Stomach (tissue), 19 donors: ENCODE measurements at places on chromosomes 3 and 15. TPM values are rescaled to one million over a fixed set of nuclear protein-coding genes. Genes with fewer than 3 reads are reported as not detected.
A peak's percentile ranks its signal among the peaks of the same experiment; 100 is the strongest.

ZNF860 gene
- total RNA-seq: 2.0 TPM

C3orf20 gene
- not detected for total RNA-seq

- no peak for DNase-seq
These were observed 2.1 kb downstream of the RNU5B-1 start for GRCh38 chr15:65306551-65306950.

- no peak for DNase-seq
These were observed 60.8 kb upstream of the ZBTB38 start for GRCh38 chr3:141307351-141308059.

GRCh38 chr3:183967693-183968092 is 50.0 kb downstream of the ABCC5 start:
- DNase-seq: peak; percentile 72

DNA sequence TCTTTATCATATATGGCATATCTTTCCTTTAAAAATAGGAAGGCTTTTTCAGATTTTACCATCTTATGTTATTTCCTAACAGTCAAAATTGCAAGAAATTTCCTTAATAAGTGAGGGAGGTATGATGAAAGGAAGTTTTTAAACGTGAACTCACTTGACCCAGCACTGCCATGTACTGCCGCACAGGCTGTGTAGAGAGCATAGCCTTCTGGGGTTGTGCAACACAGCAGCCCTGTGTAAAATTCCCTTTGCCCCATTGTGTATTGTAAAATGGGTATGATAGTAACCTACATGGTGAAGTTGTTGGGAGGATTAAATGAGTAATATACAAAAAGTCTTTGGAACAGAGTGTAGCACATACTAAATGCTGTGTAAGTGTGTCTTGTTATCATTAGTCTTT is 78.6 kb downstream of the PEX5L start:
- no peak for DNase-seq

GRCh38 chr3:154314152-154314551 is 10.1 kb downstream of the DHX36 start:
- DNase-seq: no peak

DNA sequence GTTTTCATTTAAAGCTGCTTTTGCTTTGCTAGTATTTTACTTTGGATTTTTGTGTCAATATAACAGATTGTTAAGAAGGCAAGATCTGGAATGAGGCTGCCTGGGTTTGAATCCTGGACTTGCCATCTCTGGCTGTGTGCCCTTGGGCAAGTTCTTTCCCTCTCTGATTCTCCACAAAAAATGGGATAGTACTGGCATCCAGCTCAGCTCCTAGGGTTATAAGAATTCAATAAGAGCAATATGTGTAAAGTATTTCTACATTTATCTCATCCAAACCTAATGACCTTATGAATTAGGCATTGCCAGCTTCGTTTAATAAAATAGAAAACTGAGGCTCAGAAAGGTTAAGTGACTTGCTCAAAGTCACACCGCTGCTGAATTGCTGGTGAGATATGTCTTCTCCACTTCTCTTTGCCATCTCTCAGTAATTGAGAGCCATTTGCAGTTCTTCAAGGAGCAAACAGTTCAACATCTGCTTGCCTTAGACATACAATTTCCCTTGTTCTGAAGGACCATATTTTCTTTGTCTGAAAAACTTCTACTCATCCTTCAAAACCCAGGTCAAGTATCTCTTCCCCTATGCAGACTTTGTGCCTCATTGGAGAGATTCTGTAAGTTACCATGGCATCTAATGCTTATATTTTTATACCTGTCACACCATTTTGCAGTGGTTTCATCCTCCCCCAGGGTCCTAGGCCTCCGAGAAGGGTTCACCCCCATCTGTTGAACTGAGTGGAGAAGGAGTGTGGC is 80.8 kb upstream of the TLE3 start:
- DNase-seq: no peak

DNA sequence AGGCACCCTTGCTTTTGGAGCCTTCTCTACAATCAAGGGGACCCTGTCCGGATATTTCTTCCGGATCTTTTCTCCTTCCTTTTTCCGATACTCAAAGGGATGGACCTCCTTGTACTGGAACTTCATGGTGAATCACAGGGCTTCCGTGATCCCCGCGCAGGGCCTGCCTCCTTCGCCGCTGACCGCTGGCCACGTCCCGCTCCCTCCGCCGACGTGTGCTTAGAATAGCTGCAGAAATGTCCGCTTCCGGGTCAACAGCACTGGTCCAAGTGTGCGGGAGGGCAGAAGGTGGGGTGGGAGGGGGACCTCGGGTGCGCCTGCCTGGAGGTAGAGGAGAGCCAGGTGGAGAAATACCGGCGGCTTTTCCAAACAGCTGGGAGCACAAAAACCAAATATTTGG is 3.0 kb upstream of the ZNF774 start:
- no peak for DNase-seq

DNA sequence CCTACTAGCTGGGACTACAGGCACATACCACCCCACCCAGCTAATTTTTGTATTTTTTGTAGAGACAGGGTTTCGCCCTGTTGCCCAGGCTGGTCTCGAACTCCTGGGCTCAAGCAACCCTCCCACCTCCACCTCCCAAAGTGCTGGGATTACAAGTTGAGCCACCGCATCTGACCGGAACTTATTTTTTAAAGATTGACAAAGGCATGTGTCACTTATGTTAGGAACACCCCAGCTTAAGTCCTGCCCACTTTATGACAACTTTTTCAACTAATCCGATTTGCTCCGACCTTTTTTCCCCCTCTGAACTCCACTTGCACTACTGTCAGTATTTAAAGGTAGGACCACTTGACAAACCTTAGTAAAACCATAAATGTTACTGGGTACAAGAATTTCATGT is 211.6 kb upstream of the NR2E3 start:
- no peak for DNase-seq

- DNase-seq: no peak
These were observed 36.0 kb downstream of the TICRR start for GRCh38 chr15:89611317-89611716.

GRCh38 chr15:58506064-58506490 is 74.3 kb downstream of the LIPC start:
- peak; percentile 39 for DNase-seq

GRCh38 chr15:69253156-69253555 is 45.6 kb upstream of the PAQR5 start:
- DNase-seq: peak; percentile 23

- peak; percentile 78 for DNase-seq
These were observed at the start of gene RBPMS2 for GRCh38 chr15:64775551-64776401. TSS of gene RBPMS2 (minus strand) at chr15:64775589. CDS start at chr15:64775319, 270 bp downstream.
